ENCODE measurements at places on chromosomes 3 and 15.

- no peak for DNase-seq
Measured at GRCh38 chr3:12886736-12887135, 45.4 kb upstream of the RPL32 start.

DNA sequence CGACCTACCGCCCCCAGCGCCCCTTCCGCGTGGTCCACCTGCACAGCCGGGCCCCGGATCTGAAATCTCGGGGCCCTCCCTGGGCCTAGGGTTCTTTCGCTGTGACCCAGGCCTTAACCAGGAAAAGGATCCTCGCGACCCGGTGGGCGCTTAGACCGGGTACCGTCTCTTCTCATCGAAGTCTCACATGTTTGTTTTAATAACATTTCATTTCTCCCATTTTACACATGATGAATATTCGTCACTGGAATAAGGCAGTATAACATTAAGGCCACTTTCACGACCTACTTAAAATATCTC, 277 bp upstream of the DALRD3 start:
- no peak for DNase-seq

DNA sequence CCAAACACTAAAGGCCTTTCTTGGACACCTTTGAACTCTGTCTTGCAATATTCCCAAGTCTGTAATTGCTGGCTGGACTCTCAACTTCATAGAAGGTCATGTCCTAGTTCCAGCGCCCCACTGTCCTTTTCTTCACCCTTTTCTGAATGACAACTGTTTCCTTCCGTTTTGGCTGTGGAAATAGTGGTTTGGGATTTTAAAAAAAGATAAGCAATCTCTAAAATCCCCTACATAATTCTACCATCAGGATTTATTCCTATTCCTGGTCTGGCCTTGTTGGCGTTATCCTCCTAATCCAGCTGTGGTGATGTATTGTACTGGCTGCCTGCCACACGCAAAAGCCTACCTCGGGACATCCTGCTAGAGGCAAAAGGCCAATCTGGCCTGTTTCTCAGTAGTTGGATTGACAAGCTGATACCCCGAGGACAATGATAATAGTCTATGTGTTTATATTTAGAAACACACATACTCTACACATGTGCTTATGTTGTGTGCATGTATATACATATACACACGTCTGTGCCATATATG, 440.3 kb upstream of the DPH6 start:
- no peak for DNase-seq

- DNase-seq: no peak
Measured at GRCh38 chr3:173644086-173645082, 246.8 kb downstream of the NLGN1 start.

DNA sequence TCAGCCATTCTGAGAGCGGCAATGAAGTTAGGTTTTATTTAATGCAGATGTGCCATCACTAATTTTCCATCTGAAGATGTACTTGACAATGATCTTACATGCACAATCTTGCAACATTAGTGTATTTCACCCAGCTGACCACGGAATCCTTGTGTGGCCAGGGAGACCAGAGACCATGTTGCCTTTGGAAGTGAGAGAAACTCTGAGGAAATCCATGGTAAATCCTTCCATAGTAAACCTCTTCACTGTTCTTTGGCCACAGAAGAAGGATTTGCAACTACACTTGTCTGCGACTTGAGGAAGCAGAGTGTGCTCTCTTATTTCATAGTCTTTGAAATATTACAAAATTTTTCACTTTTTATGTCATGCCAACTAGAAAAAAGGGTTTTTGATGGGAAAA, 128.4 kb upstream of the IGSF10 start:
- DNase-seq: no peak

- DNase-seq: peak; percentile 65
Measured at GRCh38 chr3:151227807-151228665, 25.0 kb upstream of the GPR171 start.

DNA sequence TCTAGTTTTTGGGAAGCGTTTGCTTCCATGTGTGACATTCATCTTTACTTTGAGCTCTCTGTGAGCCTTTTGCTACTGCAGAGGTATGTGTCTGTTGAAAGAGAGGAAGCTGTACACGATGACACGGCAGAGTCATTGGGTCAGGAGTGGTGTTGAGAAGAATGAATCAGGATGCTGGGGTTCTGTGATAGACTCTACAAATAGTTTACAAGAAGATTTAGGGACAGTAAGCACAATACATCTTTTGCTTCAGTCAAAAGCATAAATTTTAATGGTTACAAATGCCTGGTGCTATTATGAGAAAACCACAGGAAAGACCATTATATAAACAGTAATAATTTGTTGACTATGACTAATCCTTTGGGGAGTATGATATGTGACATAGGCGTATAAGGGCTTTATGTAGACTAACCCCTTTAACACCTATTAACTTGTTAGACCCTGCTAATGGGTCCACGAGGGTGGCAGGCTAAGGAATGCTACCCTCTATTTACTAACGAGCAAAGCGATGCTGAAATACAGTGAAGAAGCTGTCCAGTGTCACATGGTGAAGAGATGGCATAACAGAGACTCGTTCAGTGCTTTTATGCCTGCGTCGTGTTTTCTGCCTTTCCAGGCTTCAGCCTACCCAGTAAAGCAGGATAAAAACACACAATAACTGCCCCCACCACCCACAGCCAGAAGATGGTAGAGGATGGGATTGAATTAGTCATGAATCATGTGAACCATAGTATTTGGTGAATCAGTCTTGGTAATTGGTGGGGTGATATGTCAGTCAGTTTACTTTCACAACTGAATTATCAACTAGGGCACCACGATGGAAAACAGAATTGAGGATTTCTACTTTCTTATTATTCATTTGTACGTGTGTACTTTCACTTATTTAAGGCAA, 118.8 kb downstream of the LPP start:
- DNase-seq: no peak

DNA sequence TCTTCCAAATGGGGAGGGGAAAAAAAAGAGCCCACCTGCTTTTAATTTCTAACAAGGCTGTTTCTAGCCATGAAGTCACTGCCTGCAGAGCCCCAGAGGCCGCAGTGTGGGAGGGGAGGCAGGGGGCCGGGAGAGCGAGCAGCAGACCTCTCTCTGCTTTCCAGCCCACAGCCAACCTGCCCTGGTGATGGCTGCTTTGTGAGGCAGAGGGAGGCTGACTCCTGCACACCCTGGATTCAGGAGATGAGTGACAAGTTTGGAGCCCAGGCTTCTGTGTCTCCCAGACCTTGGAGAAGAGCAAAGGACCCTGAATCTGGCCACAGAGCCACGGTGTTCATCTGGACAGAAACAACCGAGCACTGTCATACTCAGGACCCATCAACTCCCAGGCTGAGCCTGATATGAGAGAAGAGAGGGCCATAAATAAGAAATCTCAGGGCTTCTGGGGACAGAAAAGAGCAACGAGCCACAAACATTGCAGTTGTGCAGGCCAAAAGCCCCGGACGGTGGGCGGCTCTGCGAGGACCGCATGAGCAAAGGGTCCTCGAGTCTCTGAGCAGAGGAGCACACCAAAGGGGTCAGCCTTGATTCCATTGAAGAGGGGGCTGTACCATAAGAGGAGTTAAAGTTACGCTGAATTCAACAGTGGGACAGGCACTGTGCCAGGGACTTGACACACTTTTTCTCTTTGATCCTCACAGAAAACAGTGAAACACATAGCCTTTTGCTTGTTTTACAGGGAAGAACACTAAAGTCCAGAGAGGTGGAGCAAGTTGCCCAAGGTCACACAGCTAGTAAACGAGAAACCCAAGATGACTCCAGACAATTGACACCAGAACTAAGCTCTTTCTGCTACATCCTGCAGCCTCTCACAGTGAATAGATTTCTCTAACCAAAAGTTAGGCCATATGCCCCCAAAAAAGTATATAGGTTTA, 97.2 kb downstream of the SEMA5B start:
- DNase-seq: peak; percentile 69

- no peak for DNase-seq
Measured at GRCh38 chr3:171615686-171616085, 155.5 kb upstream of the TNIK start.
